Left lung (tissue), 14 donors: ENCODE measurements at places on chromosomes 13 and 19. TPM values are rescaled to one million over a fixed set of nuclear protein-coding genes. Genes with fewer than 3 reads are reported as not detected.

DNA sequence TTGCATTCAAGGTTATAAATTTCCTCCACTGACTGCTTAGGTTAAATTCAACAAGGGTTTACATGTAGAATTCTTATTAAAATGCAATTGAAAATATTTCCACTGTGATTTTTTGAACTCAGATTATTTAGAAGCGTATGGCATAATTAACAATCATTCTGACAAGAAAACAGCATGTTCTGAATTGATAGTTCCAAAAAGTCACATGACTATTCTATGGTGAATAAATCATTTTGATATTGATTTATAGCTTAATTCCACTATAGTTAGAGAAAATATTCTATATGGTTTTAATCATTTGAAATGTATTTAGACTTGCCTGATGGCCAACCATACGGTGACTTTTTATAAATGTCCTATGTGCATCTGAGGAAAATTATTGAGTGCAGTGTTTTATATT is 3.0 kb downstream of the ZNF577 start:
- no peaks in the 10 kb centered on the region for H3K4me1 ChIP-seq
- no peaks in the 10 kb centered on the region for H3K36me3 ChIP-seq
- H3K27me3 ChIP-seq, result no peaks in the 10 kb centered on the region
- no peak overlapping the region for H3K27ac ChIP-seq
- DNase-seq, result no peak

DNA sequence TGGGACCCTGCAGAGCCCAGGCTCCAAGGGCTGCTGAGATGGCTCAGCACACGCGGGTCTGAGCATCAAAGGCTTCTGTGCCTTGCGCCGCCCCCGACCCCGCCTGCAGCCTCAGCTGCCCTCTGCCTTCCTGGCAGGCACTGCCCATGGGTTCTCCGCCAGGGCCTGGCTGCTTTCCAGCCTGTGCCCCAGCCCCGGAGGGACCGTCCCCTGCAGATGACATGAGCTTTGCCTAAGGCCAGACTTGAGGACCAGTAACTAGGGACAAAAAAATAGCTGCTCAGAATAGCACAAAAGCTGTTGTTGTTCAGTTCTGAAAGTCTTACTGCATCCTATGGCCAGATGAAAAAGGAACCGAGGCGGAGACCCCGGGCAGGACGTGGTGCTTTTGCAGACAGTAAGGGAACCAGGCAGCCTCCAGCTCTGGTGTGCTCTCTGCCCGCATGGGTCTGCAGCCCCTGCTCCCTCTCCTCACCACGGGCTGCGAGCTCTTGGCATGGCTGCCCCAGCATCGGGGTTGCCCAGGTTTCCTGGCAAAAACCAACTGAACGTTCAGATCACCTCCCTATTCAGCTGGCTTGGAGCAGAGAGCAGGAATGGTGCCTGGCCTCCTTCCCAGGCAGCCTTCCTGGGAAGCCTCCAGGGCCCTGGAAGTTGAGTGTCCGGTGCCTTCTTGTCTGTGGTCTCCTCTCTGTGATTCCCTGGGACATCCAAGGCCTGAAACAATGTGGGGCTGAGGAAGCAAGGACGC is 12.5 kb upstream of the CFAP97D2 start:
- no peak overlapping the region for H3K27ac ChIP-seq
- no peaks in the 10 kb centered on the region for H3K36me3 ChIP-seq
- no peaks in the 10 kb centered on the region for H3K27me3 ChIP-seq
- H3K4me3 ChIP-seq, result no peak overlapping the region
- peaks cover 24% of the 10 kb centered on the region for H3K4me1 ChIP-seq

The C2CD4C gene
- 0.27 TPM for polyA plus RNA-seq

- no peaks in the 10 kb centered on the region for H3K27me3 ChIP-seq
- no peaks in the 10 kb centered on the region for H3K36me3 ChIP-seq
- DNase-seq, result no peak
- H3K4me3 ChIP-seq, result no peak overlapping the region
- peaks cover 16% of the 10 kb centered on the region for H3K4me1 ChIP-seq
Observed at GRCh38 chr19:29711584-29712132, 3.4 kb downstream of the C19orf12 start.

GRCh38 chr13:40402931-40403431 is 263.5 kb downstream of the FOXO1 start:
- H3K36me3 ChIP-seq, result no peaks in the 10 kb centered on the region
- peak overlapping the region; percentile 73 for H3K27ac ChIP-seq
- H3K27me3 ChIP-seq, result no peaks in the 10 kb centered on the region
- no peak overlapping the region for H3K4me3 ChIP-seq
- H3K4me1 ChIP-seq, result peaks cover 21% of the 10 kb centered on the region

- no peaks in the 10 kb centered on the region for H3K27me3 ChIP-seq
- no peak overlapping the region for H3K27ac ChIP-seq
- no peak for DNase-seq
- H3K36me3 ChIP-seq, result no peaks in the 10 kb centered on the region
- H3K4me1 ChIP-seq, result no peaks in the 10 kb centered on the region
Observed at GRCh38 chr13:21229241-21230024, 53.0 kb downstream of the MRPL57 start.

The SLC5A5 gene
- 0.08 TPM for polyA plus RNA-seq

The ELOF1 gene
- polyA plus RNA-seq, result 47.1 TPM
